ENCODE measurements at places on chromosomes 5 and 9. TPM values are rescaled to one million over a fixed set of nuclear protein-coding genes. Genes with fewer than 3 reads are reported as not detected.

DNA sequence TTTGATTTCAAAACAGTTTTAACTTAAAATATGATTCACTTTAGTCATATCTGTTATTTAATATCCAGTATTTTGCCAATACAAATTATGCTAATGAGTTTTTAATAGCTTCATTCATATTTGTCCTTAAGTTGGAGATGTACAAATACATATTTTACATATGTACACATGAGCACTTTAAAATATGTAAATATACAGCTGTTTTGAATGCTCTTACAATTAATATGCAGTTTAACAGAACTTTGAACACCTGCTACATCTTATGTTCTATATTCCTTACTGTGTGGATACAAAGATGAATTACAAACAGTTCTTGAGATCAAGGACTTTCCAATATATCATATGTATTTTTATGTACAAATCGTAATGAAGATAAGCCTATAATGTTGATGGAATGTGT is 74.0 kb downstream of the CHSY3 start:
- no peak overlapping the region for H3K4me3 ChIP-seq
- no peaks in the 10 kb centered on the region for H3K27me3 ChIP-seq
- H3K4me1 ChIP-seq: no peaks in the 10 kb centered on the region
- no peak for DNase-seq
- H3K36me3 ChIP-seq: no peaks in the 10 kb centered on the region

DNA sequence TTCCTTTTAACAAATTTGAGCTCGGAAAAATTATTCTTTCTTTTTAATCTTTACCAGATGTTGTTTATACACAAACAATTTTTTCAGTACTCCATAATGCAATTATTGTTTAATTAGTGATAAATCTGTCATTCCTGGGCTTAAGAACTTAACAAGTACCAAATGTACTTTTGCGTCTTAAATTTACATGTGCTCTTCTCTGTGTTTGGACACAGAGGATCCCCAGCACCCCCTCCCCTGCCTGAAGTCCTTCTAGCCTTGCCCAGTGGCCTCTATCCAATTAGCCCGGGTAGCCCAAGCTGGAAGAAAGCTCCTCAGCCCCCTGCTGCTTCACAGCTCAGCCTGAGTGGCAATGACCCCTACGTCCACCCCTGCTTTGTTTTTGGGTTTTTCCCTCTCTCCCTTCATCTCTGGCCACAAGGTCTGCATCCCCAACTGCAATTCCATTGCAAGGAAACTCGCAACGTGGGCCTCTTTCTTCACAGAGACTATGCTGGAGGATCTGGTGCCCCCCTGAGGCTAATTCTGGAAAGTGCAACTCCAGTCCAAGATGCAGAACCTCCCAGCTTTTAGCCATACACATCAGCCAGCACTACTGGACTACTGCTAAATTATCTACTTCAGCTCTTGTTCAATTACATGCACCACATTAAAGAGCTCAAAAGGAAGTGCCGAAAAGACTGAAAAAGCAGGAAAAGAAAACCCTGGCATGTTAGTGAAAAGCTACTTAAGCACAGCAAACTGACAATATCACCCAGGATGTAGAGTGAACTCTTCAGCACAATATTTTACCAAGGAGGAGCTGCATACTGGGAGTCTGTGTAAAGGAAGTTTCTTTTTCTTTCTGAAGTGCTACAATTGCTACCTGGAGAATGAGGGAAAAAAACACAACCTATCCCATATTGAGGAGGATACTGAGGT is 186.2 kb downstream of the FANCC start:
- H3K4me1 ChIP-seq: peaks cover 7% of the 10 kb centered on the region
- H3K4me3 ChIP-seq: no peak overlapping the region
- no peaks in the 10 kb centered on the region for H3K27me3 ChIP-seq
- H3K27ac ChIP-seq: no peak overlapping the region

GRCh38 chr9:29906065-29906464 is 2332.8 kb upstream of the C9orf72 start:
- H3K4me1 ChIP-seq: no peaks in the 10 kb centered on the region
- no peaks in the 10 kb centered on the region for H3K36me3 ChIP-seq
- no peak overlapping the region for H3K4me3 ChIP-seq

- H3K4me1 ChIP-seq: peaks cover 7% of the 10 kb centered on the region
- H3K4me3 ChIP-seq: no peak overlapping the region
- no peaks in the 10 kb centered on the region for H3K27me3 ChIP-seq
- H3K36me3 ChIP-seq: peaks cover 24% of the 10 kb centered on the region
- no peak for DNase-seq
Measured at GRCh38 chr5:39015743-39016586, 58.2 kb downstream of the RICTOR start.

GRCh38 chr5:154087260-154087659 is 48.5 kb downstream of the MFAP3 start:
- H3K4me1 ChIP-seq: peaks cover 2% of the 10 kb centered on the region
- no peak overlapping the region for H3K27ac ChIP-seq
- DNase-seq: no peak

- DNase-seq: no peak
- H3K4me3 ChIP-seq: no peak overlapping the region
- no peak overlapping the region for H3K27ac ChIP-seq
Measured at GRCh38 chr9:100436571-100436970, 9.6 kb downstream of the MSANTD3 start.

DNA sequence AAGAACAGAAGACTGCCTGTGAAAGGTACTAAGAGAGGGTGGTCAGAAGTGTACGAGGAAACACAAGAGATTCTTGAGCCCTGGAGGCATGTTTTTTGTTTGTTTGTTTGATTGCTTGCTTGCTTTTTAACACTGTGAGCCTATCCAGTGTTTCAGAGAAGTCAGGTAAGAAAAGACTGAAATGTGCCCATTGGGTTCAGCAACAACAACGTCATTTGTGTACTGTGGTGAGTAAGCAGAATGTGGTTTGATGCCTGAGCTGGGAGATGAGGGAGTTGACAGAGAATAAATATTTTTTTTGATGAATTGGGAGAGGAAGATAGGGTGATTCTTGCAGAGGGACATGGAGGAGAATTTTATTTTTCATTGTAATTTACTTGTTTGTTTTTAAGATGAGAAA is 73.1 kb downstream of the RPS23 start:
- no peaks in the 10 kb centered on the region for H3K4me1 ChIP-seq
- no peak for DNase-seq
- H3K27ac ChIP-seq: no peak overlapping the region
- no peaks in the 10 kb centered on the region for H3K27me3 ChIP-seq

DNA sequence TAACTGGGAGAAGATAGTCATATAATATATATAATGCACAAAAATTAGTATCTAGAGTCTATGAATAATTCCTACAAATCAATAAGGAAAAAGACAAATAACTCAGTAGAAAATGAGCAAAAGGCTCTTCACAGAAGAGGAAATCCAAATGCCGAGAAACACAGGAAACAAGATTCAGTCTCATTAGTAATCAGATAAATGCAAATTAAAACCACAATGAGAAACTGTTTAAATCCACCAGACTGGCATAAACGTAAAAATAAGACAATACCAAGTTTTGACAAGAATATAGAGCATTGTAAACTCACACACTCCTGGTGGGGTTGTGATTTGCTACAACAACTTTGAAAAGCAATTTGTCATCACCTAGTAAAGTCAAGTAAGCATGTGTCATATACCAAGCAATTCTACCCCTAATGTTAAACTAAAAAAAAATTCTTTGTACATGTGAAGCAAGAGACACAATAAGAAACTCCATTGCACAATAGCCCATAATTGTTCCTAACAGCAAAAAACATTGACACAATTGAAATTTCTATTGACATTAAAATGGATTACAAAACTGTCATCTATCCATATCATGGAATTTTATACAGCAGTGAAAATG is 21.0 kb upstream of the UBLCP1 start:
- H3K27ac ChIP-seq: no peak overlapping the region
- no peaks in the 10 kb centered on the region for H3K4me1 ChIP-seq
- no peaks in the 10 kb centered on the region for H3K36me3 ChIP-seq
- no peak for DNase-seq
- no peaks in the 10 kb centered on the region for H3K27me3 ChIP-seq

GRCh38 chr5:161663431-161663830 is 22.1 kb upstream of the GABRA6 start:
- no peak overlapping the region for H3K4me3 ChIP-seq
- no peak overlapping the region for H3K27ac ChIP-seq
- no peaks in the 10 kb centered on the region for H3K36me3 ChIP-seq
- no peaks in the 10 kb centered on the region for H3K4me1 ChIP-seq
- no peaks in the 10 kb centered on the region for H3K27me3 ChIP-seq
- no peak for DNase-seq

PARP8 gene
- 1.6 TPM for polyA plus RNA-seq

ITGA2 gene
- polyA plus RNA-seq: 0.23 TPM

FCN1 gene
- polyA plus RNA-seq: 0.95 TPM

SPRY4 gene
- polyA plus RNA-seq: 7.2 TPM

LCN15 gene
- 2.4 TPM for polyA plus RNA-seq
